ENCODE measurements at places on chromosomes 2 and 18.

DNA sequence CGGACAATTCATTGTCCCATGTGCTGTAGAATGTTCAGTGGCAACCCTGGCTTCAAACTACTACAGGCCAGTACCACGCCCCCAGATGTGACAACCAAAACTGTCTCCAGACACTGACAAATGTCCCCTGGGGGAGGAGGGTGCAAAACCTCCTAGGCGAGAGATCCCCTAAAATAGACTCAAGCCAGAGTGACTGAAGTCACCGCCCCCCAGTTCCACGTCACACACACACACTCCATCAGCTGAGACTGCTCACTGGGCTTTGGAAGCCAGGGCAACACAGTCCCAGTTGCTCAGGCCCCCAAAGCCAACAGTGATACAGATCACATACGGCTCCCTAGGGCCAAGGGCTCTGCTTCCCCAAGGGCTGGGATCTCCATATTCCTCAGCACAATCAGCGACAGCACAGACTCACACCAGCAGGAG, 19.1 kb downstream of the HDAC4 start:
- DNase-seq, result no peak

DNA sequence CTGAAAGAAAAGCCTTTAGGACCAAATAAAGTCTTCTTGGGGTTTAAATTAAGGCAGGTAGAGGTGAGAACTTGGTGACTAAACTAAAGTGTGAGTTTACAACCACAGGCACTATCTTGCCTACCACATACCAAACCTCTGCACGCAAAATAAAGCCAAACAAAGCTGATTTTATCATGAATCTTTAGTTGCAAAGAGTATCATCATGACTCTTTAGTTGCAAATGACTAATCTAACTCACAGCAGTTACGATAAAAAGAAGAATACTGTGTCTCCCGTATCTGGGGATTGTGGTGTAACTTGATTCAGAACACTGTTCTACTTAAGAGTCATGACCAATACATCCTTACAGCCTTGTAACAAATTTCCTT, 11.2 kb downstream of the CFAP210 start:
- no peak for DNase-seq

DNA sequence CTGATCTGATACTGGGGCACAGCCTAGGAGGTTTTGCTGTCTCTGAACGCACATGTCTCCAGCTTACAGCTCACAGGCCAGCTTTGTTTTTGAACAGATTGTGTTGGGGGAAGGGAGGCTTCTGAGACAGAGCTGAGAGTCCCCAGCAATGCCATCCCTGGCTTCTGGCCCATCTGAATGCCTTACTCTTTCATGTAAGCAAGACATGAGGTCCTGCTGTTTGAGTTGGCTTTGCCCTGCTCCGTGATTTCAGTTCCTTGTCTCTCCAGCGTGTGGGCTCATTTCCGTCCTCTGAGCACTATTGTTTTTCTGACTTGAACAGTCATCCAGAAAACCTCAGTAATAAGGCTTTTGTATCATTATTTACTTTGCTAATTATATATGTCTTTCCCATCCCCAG, 194.9 kb upstream of the TNP1 start:
- DNase-seq, result no peak

DNA sequence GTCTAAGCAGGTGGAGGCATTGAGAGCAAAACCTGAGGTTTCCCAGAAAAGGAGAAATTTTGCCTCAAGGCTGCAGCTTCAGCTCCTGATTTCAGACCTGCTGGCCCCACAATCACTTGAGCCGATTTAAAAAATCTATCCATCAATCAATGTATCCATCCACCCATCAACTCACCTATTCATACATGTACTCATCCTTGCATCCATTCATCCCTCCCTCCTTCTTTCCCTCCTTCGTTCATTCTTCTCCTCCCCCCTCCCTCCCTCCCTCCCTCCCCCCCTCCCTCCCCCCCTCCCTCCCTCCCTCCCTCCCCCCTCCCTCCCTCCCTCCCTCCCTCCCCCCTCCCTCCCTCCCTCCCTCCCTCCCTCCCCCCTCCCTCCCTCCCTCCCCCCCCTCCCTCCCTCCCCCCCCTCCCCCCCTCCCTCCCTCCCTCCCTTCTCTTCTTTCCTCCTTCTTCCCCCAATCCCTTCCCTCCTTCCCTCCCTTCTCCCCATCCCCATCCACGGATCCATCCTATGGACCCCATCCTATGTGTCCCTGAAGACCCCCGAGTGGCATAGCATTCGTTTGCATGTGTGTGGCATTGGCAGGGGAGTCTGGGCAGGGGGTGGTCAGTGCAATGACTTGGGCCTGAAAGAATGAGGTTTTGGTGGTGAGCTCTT, 6.1 kb upstream of the PXDN start:
- DNase-seq, result no peak

GRCh38 chr18:51724790-51725721, 527.6 kb upstream of the MEX3C start:
- DNase-seq, result no peak

DNA sequence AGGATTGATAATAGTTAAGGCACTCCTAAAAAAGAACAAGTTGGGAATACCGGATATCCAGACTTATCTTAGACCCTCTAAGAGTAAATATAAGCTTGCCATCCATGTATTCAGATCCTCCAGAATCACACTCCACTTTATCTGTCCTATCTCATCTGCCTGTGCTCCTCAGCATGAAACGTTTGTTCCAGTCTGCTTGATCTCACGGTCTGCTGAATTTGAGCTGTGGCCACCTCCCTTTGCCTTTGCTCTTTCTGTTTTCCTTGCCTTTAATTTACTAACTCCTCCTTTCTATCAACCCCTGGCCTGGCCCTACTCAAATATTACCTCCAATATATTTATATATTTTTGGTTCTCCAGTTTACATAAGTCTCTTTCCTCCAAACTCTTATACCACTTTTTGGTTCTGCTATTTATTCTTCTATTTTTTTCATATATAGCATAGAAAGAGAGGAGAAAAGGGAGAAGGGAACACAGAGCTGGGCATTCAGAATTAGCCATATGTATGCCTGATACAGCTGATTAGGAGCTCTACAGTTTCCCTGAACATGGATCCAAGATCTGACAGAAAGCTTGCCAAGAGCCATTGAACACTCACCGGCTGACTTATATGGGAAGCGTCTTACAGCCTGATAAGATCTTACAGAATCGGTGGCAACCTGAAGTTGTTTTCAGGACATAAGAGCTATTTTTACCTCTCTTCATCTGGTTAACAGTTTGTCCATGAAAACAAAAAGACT, 21.8 kb upstream of the DNAJC27 start:
- DNase-seq, result peak; percentile 51

- peak; percentile 55 for DNase-seq
Observed at GRCh38 chr2:11187083-11187619, 31.9 kb downstream of the SLC66A3 start.

DNA sequence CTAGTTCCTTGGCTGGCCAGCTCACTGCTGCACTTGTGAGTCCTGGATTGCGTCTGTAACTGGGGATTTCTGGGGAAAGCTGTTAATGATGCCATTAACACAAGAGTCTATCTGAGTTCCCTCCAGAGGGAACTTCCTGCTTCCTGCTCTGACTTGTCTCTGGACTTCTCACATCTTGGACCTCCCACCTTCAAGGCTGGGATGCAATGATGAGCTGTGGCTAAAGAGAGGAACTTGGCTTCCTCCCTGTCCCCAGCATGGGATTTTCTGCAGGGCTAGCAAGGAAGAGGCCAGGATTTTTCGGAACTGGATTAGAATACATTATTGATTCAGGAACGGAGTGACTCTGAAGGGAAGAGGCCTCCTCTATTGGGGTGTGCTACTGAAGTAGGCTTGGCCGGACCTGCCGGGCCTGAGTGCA, 155.5 kb downstream of the CLIP4 start:
- DNase-seq, result no peak

- DNase-seq, result no peak
Observed at GRCh38 chr2:208546860-208547650, 140.5 kb downstream of the PTH2R start.

- DNase-seq, result no peak
Observed at GRCh38 chr2:23449413-23449812, 64.4 kb downstream of the KLHL29 start.

- DNase-seq, result no peak
Observed at GRCh38 chr2:44937688-44938240, 3.7 kb upstream of the SIX3 start.

DNA sequence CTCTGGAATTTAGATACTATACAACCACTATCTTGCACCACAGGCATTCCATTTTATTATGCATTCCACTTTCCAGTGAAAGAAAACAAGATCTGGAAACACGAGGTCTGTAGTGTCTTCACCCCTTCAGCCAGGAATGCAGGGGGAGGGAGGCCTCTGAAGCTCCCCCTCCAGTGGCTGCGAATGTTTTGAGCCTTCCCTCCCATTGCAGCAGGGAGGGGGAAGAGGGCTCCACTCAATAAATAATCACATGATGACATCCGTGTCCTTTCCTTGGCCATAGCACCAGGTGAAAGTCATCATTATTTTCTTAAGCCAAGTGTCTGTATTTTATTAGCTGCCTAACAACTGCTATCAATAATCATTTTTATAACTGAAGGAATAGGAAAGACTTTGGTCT, 38.6 kb downstream of the ALPK2 start:
- DNase-seq, result peak; percentile 93

- no peak for DNase-seq
Observed at GRCh38 chr2:119190321-119191111, 32.0 kb upstream of the C1QL2 start.

- DNase-seq, result no peak
Observed at GRCh38 chr2:166376488-166376828, 714 bp upstream of the SCN9A start.

DNA sequence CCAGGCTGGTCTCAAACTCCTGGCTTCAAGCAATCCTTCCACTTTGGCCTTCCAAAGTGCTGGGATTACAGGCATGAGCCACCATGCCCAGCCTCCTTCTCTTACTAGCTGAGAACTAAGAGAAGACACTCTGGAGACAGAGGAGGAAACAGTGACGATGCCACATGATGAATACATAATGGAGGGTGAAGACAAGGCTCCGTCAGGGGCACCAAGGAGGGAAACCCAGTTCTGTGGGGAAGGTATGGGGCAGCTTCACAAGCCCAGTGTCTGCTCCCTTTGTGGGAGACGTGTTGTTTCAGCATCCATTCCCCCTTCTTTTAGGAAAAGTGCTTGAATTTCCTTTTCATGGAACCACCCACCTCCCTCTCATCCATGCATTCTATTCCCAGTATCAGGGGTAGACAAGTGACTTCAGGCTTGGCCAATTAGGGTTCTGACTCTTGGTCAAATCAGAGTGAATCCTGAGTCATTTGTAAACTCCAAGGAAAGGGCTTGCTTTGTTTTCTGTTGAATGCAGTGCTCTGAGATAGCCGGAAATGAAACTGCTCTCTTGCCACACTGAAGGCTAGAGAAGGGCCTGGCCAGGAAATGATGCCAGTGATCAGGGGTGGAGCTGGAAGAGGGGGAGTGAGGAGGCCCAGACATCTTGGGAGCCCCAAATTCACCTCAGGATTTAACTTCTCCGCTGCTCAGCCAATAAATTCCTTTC, 23.7 kb downstream of the TMEM127 start:
- peak; percentile 84 for DNase-seq

GRCh38 chr18:62715759-62716615, 646 bp downstream of the PHLPP1 start:
- peak; percentile 45 for DNase-seq

DNA sequence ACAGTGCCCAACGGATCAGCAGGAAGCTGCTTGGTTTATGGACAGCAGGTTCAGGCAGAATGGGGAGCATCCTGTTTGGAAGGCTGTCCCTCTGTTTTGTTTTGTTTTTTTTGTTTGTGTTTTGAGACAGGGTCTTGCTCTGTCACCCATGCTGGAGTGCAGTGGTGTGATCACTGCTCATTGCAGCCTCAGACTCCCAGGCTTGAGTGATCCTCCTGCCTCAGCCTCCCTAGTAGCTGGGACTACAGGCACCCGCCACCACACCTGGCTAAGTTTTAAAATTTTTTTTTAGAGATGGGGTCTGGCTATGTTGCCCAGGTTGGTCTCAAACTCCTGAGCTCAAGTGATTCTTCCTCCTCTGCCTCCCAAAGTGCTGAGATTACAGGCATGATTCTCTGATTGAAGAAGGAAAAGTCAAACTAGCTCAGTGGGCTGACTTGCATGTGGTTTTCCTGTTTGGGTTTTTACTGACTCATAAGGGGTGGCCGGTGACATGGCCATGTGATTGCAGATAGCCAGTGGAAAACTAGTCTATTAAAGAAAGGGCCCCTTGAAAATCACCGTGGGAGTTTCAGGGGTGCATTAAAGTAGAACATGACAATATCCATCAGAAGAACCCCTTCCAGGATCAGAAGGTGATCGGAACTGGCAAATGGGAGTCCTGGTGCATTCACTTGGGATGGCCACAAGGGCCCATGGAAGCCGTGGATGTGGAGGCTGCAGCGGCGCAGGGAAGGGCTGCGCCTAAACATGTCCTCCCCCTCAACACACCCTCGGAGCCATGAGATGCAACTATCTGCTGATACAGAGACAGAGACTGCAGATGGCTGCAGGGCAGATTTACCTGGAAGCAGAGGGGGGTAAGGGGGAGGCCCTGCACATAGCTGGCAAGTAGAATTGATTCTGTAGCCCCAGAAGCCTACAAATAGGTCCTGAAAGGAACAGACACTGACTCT, 26.5 kb downstream of the AQP12B start:
- peak; percentile 6 for DNase-seq

GRCh38 chr2:207264310-207264709, 98.6 kb upstream of the KLF7 start:
- DNase-seq, result no peak

GRCh38 chr18:42268798-42269197, 313.8 kb downstream of the PIK3C3 start:
- no peak for DNase-seq

- DNase-seq, result peak; percentile 8
Observed at GRCh38 chr2:174312581-174313234, 22.0 kb upstream of the SP9 start.

DNA sequence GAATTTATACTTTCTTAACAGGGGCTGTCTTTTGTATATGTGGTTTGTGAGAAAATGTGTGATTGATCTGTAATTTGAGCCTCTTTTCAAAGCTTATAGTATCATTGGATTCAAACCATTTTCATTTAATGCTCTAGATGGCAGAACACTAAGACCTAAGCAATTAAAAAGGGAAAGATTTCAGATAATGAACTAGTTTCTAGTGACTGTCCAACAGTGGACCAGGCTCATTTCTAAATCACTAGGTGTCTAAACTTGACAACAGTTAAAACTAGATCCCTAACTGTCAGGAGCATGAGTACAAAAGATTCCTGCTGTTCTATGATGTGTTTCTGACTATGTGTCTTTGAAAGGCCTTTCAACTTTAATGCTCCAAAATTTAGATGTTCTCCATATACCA, 54.6 kb downstream of the ANKRD44 start:
- DNase-seq, result no peak

DNA sequence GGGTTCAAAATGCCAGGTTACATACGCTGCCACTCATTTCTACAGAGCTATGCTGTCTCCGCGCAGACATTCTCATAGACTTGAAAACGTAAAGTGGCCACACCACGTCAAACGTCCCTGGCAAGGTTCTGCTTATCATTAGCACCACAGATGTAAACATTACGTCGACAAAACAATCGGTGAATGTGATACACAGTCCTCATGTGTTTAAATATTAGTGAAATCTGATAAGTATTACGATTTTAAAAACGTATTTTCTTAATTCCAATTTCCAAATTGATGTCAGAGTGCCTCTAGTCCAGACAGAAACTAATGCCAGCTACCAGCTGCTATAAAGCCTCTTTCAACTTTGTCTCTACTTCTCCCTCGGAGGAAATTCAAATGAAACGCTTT, 1.2 kb downstream of the STK17B start:
- peak; percentile 58 for DNase-seq

All from fibroblast of the aortic adventitia (primary cell).